ENCODE measurements at places on chromosomes 3 and 15. TPM values are rescaled to one million over a fixed set of nuclear protein-coding genes. Genes with fewer than 3 reads are reported as not detected.

GRCh38 chr15:22262613-22263020 is 182.3 kb downstream of the OR4M2 start:
- peak; percentile 100 for DNase-seq

Gene GOLGA6L7
- not detected for total RNA-seq

Gene COLQ
- not detected for total RNA-seq

DNA sequence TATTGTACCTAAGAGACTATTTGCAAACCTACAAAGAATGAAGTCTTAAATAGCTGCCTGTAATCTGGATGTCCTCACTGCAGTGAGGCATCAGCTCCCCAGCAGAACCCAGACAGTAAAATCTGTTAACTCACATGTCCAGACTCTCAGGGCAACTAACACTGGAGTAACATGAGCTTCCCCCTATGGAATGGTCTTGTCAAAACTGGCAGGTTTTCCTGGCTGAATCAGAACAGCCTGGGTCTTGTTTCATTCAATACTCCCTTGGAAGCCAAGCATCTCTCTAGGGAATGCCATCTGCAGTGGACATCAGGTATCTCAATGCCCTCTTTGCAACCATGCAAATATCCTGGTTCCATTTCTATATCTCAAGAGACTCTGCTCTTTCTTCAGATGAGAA is 24.4 kb downstream of the PTPN9 start:
- no peak for DNase-seq

Gene THAP10
- total RNA-seq = 5.6 TPM

Gene CCR3
- total RNA-seq = not detected

- DNase-seq = no peak
These were observed 197.6 kb upstream of the CFAP20DC start for GRCh38 chr3:59247402-59247841.

Gene C3orf70
- not detected for total RNA-seq

Gene AMT
- 0.20 TPM for total RNA-seq

DNA sequence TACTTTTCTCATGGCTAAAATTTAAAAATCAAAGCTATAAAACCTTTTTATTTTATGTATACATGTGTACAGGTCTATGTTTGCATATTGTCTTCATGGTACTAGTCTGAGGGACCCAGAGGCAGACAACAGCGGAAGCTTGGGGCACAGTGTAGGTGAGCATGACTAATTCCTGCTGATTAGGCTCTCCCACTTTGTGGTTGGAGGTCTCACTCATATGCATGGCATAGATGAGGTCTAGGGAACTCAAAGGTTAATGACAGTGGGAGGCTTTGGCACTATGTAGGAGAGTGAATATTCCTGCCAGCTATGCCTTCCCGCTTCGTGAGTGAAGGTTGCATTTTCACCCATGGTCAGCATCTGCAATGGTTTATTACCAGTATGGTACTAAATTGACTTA is 47.5 kb upstream of the AADACL2 start:
- no peak for DNase-seq

Gene ARRDC4
- total RNA-seq = 35.5 TPM

- DNase-seq = no peak
These were observed 259.6 kb upstream of the PDZRN3 start for GRCh38 chr3:73884361-73884760.

- no peak for DNase-seq
These were observed 347.8 kb upstream of the C2CD4B start for GRCh38 chr15:62512904-62513303.

Gene CAND2
- 0.12 TPM for total RNA-seq

DNA sequence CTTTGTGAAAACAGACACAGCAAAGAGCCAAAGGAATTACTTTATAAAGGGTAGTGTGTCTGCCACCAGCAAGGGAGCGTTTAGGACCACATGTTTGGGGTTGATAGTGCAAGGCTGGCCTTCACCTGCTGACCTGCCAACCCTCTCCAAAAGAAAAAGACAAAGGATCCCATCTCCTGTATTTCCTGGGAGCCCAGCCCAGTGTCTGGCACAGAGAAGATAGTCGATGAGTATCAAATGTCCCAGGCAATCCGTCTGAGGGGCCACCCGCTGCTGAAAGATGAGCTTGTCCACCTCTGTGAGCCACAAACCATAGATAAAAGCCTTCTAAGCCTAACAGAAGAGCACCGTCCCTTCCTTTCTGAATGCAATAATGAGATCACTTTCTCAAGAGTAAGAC is 154.8 kb upstream of the CTNNB1 start:
- DNase-seq = no peak

Gene LRTM1
- not detected for total RNA-seq

Gene TLNRD1
- total RNA-seq = 14.9 TPM

DNA sequence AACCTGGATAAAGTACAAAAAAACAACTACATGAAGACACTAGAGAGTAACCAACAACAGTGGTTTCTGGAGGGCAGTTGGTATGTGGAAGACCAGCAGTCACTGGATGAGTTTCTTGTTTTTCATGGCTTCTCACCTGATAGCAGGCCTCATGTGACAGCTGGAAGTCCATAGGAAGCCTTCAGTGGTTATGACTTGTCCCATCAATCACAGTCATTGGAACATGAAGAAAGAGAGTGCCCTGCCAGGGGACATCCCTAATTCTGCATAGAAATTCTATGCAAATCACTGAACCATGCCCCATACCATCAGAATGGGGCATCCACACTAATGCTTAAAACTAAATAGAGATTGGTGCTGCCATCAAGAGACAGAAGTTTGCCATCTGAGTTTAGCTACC is 81.6 kb downstream of the AKAP13 start:
- DNase-seq = no peak

Gene NMNAT3
- total RNA-seq = 2.1 TPM

Gene C3orf85
- total RNA-seq = not detected

Gene SEMA3G
- 0.10 TPM for total RNA-seq

- DNase-seq = no peak
These were observed 647.9 kb downstream of the GRM7 start for GRCh38 chr3:7508821-7509220.

GRCh38 chr3:14208977-14209394 is 30.4 kb downstream of the LSM3 start:
- DNase-seq = no peak

Gene PEX11A
- 8.0 TPM for total RNA-seq

DNA sequence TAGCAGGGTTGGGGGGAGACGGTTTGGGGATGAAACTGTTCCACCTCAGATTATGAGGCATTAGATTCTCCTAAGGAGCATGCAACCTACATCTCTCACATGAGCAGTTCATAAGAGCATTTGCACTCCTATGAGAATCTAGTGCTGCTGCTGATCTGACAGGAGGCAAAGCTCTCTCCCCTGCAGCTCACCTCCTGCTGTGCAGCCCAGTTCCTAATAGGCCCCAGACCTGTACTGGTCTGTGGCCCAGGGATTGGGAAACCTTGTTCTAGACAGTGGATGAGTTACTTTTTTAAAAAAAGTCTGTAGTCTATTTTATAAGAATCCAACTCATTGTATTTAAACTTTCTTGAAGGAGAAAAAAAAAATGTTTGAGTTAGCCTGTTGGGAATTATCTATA is 100.0 kb downstream of the HHLA2 start:
- DNase-seq = no peak

Gene ATP13A4
- not detected for total RNA-seq

- no peak for DNase-seq
These were observed 54.3 kb downstream of the NTRK3 start for GRCh38 chr15:88202231-88202630.

- DNase-seq = peak; percentile 30
These were observed 185.0 kb upstream of the ANKRD28 start for GRCh38 chr3:15982667-15983196.

DNA sequence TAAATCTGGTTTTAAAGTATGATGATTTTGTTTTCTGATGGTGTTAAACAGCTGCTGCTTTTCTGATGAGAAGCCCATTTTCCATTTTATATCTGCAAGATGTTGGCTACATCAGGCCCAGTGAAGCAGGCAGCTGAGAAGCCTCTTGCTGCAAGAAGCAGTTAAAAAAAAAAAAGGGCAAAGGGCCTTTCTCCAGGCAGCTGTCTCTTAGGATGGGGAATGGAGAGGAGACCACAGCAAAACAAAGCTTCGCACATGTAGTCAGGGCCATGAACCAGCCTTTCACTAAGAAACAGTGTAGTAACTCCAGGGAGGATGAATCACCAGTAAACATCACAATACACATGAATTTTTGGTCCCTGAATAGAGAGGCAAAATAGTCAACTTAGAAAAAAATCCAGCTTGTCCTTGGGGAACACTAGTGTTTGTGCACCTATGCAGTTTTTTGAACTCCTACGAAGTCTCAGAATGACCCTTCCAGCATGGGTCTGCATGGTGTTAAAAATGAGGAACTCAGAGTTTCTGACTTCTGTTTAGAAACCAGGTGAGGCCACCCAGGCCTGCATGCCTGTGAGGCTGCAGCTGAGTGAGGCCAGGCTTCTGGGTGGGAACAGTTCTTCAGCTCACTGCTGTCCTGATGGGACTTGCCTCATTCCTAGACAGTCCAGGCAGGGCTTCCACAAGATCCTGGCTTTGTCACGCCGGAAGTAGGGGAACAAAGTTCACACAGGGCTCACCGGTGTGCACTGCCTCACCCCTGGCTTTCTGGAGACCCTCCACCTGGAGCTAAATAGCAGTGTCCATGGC is 518.7 kb downstream of the MCTP2 start:
- DNase-seq = no peak

Gene B2M
- total RNA-seq = 2,095 TPM

GRCh38 chr3:87206070-87206469 is 21.0 kb upstream of the CHMP2B start:
- DNase-seq = no peak

GRCh38 chr3:81716870-81717509 is 44.5 kb downstream of the GBE1 start:
- DNase-seq = no peak

DNA sequence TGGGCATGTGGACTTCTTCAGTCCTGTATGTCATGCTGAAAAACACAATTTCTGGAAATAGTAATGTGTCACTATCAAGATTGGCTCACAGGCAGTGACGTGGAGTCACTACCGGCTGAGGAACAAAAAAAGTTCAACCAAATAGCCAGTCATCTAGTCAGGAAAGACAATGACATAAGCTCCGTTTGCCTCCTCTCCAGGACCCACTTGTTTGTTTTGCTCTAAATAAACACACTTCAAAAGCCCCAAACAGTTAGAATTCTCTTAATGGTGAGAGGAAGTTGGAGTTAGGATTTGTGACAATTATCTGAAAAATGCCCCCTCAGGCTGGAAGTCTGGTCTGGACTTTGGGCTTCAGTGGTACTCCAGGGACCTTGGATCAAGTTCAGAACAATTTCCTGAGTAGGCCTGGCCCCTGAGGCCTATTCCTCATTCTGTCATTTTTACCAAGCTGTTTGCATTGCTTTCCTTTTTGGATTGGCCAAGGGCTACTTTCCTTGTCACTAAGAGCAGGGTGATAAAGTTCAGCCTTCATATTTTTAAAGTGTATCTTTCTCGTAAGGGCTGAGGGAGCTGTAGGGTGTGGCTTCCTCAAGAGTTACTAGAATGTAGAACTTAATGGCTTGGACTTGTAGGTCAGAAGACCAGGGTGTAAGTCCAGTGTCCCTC is 98.9 kb downstream of the EOMES start:
- no peak for DNase-seq

DNA sequence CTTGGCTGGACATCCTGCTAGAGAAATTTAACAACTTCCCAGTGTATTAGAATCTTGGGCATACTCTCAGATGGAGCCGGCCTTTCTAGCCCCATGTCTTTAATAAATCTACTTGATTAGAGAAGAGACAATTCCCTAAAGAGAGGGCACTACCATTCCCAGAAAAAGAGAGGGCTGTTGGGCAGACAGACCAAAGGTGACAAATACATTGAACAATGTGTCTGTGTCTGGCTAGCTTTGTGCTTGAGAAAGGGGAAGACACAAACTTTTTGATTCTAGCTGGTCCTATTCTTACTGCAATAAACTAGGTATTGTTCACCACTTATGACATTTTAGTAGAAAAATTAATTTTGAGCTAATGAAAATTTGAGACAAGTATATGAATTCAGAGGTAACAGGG is 57.7 kb downstream of the DUT start:
- no peak for DNase-seq

DNA sequence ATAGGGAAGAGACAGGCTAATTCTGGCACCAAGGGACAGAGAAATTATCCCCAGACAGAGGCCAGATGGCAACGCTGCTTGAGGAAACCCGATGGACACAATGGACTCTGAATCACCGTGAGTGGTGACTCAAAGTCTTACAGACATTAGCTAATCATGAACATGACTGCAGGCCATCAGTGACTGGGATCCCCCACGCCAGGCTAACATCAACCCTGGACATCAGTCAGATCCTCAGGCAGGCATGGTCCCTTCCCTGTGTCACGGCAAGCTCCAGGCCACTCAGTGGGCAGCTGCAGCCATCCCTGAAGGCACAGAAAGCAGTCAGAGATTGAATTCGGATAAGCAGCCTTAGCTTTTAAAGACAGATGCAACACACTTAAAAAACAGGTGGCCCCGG is 23.8 kb upstream of the OXTR start:
- DNase-seq = no peak

GRCh38 chr3:36937492-36937891 is 7.4 kb downstream of the TRANK1 start:
- DNase-seq = no peak

- DNase-seq = peak; percentile 39
These were observed 1.7 kb downstream of the TBC1D5 start for GRCh38 chr3:17740721-17741141.

Gene HAPLN3
- 5.4 TPM for total RNA-seq

Gene BFSP2
- total RNA-seq = not detected

DNA sequence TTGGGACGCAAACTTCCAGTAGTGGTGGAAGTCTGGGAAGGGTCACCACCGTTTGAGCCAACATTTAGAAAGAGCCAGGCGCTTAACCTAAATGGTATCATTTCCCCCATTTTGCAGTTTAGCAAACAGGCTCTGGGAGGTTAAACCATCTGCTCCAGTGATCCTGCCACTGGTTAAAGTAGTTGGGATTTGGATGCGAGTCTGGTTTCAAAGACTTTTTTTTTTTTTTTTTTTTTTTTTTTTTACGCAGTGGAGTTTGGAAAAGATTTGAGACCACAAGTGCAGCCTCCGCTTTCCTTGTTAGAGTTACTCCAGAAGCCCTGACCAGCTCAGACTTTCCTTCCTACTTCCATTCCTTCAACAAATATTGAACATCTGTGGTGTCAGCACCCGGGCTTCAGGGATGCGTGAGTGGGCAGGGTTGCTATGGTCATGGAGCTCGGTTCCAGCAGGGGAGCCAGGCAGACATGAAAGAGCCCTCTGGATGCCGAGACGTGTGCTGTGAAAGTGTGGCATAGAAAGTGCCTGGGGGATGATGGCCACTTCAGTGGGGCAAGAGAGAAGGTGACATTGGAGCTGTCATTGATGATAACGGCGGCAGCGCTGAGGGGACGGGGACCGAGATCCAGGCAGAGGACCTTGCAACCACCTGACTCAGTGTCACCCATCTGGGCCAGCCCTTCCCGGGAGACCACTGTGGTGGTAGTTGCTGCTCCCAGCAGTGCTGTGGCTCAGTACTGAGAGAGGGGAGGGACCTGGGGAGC is 1.1 kb upstream of the RNU6-1 start:
- no peak for DNase-seq

DNA sequence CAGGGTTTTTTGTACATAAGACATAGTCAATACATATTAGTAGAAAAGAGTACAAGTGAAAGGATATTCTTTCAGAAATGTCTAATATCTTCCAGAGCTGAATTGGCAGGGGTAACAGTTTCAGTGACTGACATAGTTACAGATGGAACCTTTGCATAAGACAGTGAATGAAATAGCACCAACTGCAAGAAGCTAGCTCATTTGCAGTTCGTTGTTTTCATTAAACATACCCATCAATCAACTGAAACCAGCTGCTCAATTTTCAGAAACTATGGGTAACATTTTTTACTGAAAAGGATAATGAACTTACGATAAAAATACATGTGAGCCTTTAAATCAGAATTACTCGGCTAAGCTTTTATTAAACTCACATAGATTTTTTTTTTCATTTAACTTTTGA is 93.9 kb upstream of the EPHA3 start:
- DNase-seq = no peak

GRCh38 chr3:100150473-100150872 is 36.2 kb upstream of the FILIP1L start:
- no peak for DNase-seq

Measured in NCI-H460 (cell line).